ENCODE measurements at places on chromosomes 13 and 19.

GRCh38 chr13:99385161-99385560, 78.0 kb upstream of the GPR183 start:
- DNase-seq, result no peak

DNA sequence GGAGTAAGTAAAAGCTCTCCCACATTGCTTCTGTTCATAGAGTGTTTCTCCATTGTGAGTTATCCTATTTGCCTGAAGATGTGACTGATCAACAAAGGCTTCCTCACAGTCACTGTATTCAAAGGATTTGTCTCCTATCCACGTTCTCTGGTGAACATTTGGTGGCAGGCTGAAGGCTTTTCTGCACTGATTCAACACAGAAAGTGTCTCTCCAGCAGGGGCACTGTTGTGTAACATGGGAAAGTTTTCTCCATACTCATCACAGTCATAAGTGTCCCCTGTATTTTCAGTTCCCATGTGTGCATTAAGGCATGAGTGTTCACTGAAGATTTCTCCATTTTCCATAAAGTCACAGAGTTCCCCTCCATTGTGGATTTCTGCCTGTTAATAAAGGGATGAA, 17.6 kb downstream of the ZNF121 start:
- no peak for DNase-seq

- DNase-seq, result no peak
Measured at GRCh38 chr19:34974646-34975045, 10.6 kb upstream of the ZNF792 start.

GRCh38 chr13:36975172-36975571, 24.0 kb downstream of the ALG5 start:
- DNase-seq, result no peak

GRCh38 chr19:46719629-46720502, 3.0 kb upstream of the PRKD2 start:
- no peak for DNase-seq

DNA sequence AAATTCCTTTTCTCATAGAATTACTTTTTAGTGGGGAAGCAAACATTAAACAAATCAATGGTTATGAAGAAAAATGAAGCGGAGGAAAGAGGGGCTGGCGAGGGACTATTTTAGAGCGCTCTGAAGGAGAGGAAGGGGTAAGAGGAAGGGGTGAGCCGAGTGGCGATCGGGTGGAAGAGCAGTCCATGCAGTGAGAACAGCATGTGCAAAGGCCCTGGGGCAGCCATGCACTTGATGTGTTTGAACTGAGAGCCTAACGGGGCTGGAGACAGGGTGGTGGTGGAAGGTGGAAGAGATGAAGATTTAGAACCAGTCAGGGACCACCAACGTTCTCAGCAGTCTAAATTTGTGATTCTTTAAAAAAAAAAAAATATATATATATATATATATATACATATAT, 14.4 kb upstream of the NOP53 start:
- no peak for DNase-seq

All from bronchial epithelial cell (primary cell).